ENCODE measurements at places on chromosomes 1 and 21. TPM values are rescaled to one million over a fixed set of nuclear protein-coding genes. Genes with fewer than 3 reads are reported as not detected.
A peak's percentile ranks its signal among the peaks of the same experiment; 100 is the strongest.

The PTPRC gene
- 1,381 TPM for polyA plus RNA-seq

GRCh38 chr1:97053268-97053667 lies 331.7 kb downstream of the PTBP2 start:
- H3K27ac ChIP-seq: no peak overlapping the region
- H3K27me3 ChIP-seq: no peaks in the 10 kb centered on the region
- DNase-seq: no peak

GRCh38 chr1:16172964-16173446 lies 17.1 kb upstream of the EPHA2 start:
- no peaks in the 10 kb centered on the region for H3K36me3 ChIP-seq
- H3K27ac ChIP-seq: peak overlapping the region; percentile 51
- no peak overlapping the region for H3K4me3 ChIP-seq
- DNase-seq: no peak
- H3K27me3 ChIP-seq: no peaks in the 10 kb centered on the region

The OR2T2 gene
- not detected for polyA plus RNA-seq

- H3K4me1 ChIP-seq: no peaks in the 10 kb centered on the region
- H3K27me3 ChIP-seq: no peaks in the 10 kb centered on the region
- DNase-seq: no peak
- H3K27ac ChIP-seq: no peak overlapping the region
- no peak overlapping the region for H3K4me3 ChIP-seq
Observed at GRCh38 chr1:217369271-217369981, 261.5 kb downstream of the GPATCH2 start.

- H3K4me1 ChIP-seq: no peaks in the 10 kb centered on the region
- H3K27me3 ChIP-seq: no peaks in the 10 kb centered on the region
- no peak overlapping the region for H3K27ac ChIP-seq
- no peak overlapping the region for H3K4me3 ChIP-seq
- no peaks in the 10 kb centered on the region for H3K36me3 ChIP-seq
Observed at GRCh38 chr1:29932626-29933025, 696.3 kb downstream of the PTPRU start.

DNA sequence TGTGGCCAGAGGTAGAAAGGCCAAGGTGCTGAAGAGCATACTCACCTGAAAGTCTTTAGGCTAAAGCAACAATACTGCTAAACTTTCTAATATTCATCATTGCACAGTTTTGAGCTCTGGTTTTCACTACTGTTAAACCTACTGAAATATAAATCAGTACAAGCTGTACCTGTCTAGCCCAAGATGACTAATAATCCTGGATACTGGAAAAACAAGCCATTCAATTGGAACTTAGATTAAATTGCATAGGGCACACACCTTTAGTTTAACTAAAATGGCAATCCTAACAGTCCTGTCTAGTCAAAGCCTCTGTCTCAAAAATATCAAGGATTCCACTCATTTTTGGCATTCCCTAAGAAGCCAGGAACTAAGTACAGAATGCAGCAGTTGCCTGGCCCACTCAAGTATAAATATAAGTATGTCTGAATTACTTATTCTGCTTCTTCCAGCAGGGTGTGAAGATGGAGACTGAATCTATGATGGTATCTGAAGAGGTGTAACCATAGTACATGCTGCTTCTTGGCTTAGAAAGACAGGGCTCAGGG lies 3.1 kb downstream of the CHML start:
- DNase-seq: no peak
- no peak overlapping the region for H3K27ac ChIP-seq
- no peaks in the 10 kb centered on the region for H3K36me3 ChIP-seq

The UQCRH gene
- polyA plus RNA-seq: 278 TPM

DNA sequence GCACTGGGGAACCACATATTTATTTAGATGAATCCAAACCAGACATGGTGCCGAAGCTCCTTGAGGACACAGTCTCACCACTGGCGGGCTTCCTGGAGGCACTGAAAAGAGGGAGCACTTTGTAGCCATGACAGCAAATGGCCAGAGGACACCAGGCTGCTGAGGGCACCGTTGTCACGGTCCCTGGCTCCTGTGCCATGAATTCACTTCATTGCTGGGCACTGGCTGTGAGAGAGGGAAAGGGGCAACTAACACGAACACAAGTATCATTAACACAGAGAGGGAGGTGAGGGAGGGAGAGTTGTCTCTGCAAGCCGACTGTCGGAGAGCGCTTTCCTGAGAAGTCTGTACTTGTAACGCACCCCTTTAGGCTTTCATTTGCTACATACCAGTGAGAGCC lies 9.4 kb upstream of the PSRC1 start:
- H3K27ac ChIP-seq: no peak overlapping the region
- H3K4me1 ChIP-seq: no peaks in the 10 kb centered on the region
- H3K27me3 ChIP-seq: no peaks in the 10 kb centered on the region
- H3K36me3 ChIP-seq: no peaks in the 10 kb centered on the region

The CGN gene
- 0.36 TPM for polyA plus RNA-seq

DNA sequence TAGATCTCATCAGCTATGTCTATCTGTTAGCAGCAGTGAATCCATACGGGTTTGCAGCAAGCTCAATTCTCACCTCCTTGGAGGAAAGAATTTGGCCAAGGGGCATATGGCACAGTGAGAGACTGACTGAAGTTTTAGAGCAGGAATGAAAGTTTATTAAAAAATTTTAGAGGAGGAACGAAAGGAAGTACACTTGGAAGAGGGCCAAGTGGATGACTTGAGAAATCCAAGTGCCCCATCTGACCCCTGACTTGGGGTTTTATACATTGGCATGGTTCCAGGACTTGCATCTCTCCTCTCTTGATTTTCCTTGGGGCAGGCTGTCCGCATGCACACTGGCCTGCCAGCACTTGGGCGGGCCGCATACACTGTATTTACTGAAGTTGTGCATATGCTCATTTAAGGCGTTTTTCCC lies 9.2 kb upstream of the OSBPL9 start:
- no peak overlapping the region for H3K27ac ChIP-seq
- H3K4me1 ChIP-seq: no peaks in the 10 kb centered on the region
- H3K27me3 ChIP-seq: peaks cover 3% of the 10 kb centered on the region
- no peaks in the 10 kb centered on the region for H3K36me3 ChIP-seq
- no peak for DNase-seq

DNA sequence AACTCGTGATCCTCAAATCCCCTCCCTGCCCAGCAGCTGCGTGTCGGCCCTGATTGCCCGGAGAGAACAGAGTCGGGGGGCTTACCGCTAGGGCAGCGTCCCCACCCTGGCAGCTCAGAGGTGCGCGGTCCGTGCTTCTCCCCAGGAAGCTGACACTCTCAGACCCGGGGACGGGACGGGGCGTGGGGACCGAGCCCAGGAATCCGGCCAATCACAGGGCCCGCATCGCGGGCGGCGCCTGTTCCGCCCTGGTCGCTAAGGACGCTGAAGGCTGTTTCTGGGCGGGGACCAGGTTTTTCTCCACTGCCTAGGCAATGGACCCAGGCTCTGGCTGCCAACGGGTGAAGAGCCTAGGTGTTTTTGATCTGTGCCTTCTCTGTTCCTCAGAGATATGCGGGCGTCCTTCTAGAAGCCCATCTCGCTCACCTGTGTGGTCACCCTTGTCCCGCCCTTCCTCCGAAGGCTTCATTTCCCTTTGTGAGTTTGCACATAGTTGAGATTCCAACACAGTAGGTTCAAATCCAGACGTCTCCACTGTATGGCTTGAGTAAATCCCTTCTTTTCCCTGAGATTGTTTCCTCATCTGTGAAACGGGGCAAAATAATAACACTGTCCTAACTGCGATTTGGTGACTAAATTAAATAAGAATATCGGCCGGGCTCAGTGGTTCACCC lies at the start of gene C1orf87:
Gene C1orf87 (minus strand): TSS at position 166 of the 674 bp plus-strand sequence. CDS start 1,127 bp downstream, outside the sequence.
- H3K36me3 ChIP-seq: no peaks in the 10 kb centered on the region
- H3K27ac ChIP-seq: no peak within 1 kb of the TSS
- H3K27me3 ChIP-seq: peaks cover 10% of the 10 kb centered on the region
- no peak within 1 kb of the TSS for H3K4me3 ChIP-seq
- H3K4me1 ChIP-seq: no peaks in the 10 kb centered on the region
- no peak for DNase-seq

- H3K27ac ChIP-seq: no peak overlapping the region
- H3K36me3 ChIP-seq: peaks cover 3% of the 10 kb centered on the region
- peak overlapping the region; percentile 5 for H3K4me3 ChIP-seq
- DNase-seq: no peak
- no peaks in the 10 kb centered on the region for H3K27me3 ChIP-seq
- H3K4me1 ChIP-seq: peaks cover 41% of the 10 kb centered on the region
Observed at GRCh38 chr21:31133243-31133830, 95.1 kb upstream of the KRTAP19-8 start.

DNA sequence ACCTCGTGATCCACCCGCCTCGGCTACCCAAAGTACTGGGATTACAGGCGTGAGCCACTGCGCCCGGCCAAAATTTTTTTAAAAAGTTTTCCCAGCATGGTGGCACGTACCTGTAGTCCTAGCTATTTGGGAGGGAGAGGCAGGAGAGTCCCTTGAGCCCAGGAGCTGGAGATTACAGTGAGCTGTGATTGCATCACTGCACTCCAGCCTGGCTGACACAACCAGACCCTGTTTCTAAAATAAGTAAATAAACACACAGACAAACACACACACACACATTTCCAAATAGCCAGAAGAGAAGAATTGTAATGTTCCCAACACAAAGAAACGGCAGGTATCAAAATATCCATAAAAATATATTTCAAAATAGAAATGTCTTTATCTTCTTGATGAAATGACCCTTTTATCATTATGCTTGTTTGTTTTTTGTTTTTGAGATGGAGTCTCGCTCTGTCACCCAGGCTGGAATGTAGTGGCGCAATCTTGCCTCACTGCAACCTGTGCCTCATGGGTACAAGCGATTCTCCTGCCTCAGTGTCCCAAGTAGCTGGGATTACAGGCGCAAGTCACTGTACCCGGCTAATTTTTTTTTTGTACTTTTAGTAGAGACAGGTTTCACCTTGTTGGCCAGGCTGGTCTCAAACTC lies 9.3 kb downstream of the HES2 start:
- H3K4me3 ChIP-seq: no peak overlapping the region
- peaks cover 5% of the 10 kb centered on the region for H3K4me1 ChIP-seq
- H3K27ac ChIP-seq: no peak overlapping the region
- H3K27me3 ChIP-seq: peaks cover 13% of the 10 kb centered on the region
- H3K36me3 ChIP-seq: no peaks in the 10 kb centered on the region
- DNase-seq: no peak

DNA sequence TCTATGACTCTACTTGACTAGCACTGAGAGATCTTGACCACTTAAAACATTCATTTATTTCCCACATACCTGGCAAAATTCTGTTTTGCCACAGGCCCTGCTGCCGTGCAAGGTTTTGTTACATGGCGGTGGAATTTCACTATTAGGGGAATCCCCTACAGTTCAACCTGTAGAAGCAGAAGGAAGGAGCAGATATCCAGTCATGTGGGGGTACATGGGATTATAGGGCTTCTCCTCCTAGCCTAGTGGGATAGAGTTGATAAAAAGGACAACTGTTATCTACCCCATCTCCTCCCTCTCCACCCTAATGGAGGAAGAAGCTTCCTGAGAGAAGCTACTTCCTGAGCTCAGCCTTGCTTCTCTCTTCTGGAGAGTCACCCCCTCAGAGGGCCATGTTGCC lies 17.7 kb upstream of the PROK1 start:
- H3K27me3 ChIP-seq: no peaks in the 10 kb centered on the region
- H3K4me1 ChIP-seq: peaks cover 4% of the 10 kb centered on the region
- DNase-seq: no peak
- H3K27ac ChIP-seq: no peak overlapping the region

The SLC2A1 gene
- 42.6 TPM for polyA plus RNA-seq

DNA sequence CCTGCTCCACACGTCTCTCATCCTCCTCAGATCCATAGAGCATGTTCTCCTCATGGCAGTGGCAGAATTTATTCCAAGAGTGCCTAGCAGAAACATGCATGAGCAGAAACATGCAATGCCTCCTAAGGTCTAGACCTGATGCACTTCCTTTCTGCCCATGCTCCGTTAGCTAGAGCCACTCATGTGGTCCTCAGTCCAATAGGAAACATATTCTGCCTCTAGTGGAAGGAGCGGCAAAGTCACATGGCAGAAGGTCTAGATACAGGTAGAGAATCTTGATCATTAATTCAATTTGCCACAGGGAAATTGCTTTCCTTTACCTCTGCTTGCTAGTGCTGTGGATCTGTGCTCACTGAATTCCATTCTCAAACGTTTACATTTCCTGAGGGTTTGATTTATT lies 130.4 kb downstream of the KIF26B start:
- no peaks in the 10 kb centered on the region for H3K27me3 ChIP-seq
- no peaks in the 10 kb centered on the region for H3K36me3 ChIP-seq

- H3K27ac ChIP-seq: peak overlapping the region; percentile 97
- peak overlapping the region; percentile 92 for H3K4me3 ChIP-seq
- H3K4me1 ChIP-seq: peaks cover 9% of the 10 kb centered on the region
- no peaks in the 10 kb centered on the region for H3K27me3 ChIP-seq
- DNase-seq: no peak
- no peaks in the 10 kb centered on the region for H3K36me3 ChIP-seq
Observed at GRCh38 chr1:241846862-241847539, 1.0 kb upstream of the EXO1 start.

The C1orf53 gene
- not detected for polyA plus RNA-seq

DNA sequence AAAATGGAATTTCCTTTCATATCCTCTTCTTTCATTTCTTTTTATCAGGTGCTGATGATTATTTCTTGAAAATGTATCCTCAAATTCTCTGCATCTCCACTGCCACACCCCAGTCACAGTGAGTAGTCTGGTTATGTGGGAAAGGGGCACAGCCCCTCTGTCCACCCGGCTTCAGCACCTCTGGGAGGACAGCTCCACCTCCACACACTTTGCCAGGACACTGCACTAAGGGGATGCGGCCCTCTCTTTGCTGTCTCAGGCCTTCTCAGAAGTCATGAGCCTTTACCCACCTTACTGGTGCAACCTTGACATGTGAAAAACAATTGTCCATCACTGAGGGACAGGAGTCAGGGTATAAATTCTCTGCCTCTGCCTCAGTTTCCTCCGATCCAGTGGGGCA lies 433.1 kb downstream of the PCP4 start:
- DNase-seq: no peak
- no peaks in the 10 kb centered on the region for H3K36me3 ChIP-seq
- H3K4me3 ChIP-seq: no peak overlapping the region

- H3K4me1 ChIP-seq: no peaks in the 10 kb centered on the region
- no peak overlapping the region for H3K4me3 ChIP-seq
- H3K27me3 ChIP-seq: no peaks in the 10 kb centered on the region
- no peaks in the 10 kb centered on the region for H3K36me3 ChIP-seq
Observed at GRCh38 chr1:181768211-181768929, 285.1 kb downstream of the CACNA1E start.

GRCh38 chr1:150464422-150464826 lies 22.8 kb upstream of the TARS2 start:
- H3K4me1 ChIP-seq: no peaks in the 10 kb centered on the region
- DNase-seq: peak; percentile 56
- peaks cover 14% of the 10 kb centered on the region for H3K36me3 ChIP-seq
- no peak overlapping the region for H3K27ac ChIP-seq
- H3K4me3 ChIP-seq: no peak overlapping the region

- no peaks in the 10 kb centered on the region for H3K27me3 ChIP-seq
- DNase-seq: no peak
Observed at GRCh38 chr1:42762269-42762668, 4.6 kb downstream of the P3H1 start.

The FCRL5 gene
- polyA plus RNA-seq: not detected

All from CD8-positive, alpha-beta memory T cell (primary cell).